ENCODE measurements at places on chromosomes 3 and 15.

DNA sequence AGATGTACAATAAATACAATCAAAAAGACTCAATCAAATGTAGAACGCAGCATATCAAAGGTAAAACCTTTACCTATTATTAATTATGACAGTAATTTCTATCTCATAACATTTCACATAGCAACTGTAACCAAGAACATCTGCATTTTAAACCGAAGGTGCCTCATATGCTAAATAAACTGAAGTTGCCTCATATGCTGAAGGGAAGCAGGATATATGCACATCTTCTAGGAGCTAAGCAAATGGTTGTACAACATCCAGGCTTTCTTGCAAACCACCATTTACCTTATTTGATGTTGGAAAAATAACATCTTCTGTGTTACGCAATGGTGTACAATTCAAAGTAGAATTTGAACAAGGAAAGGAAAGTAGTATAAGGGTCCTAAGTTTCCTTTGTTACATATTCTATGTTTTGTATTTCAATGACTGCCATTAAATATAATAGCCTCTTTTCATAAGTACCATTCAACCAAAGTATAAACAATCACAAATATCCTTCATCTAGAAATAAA lies 145.9 kb downstream of the SATB1 start:
- DNase-seq = no peak

GRCh38 chr3:148319161-148319915 lies 378.4 kb upstream of the AGTR1 start:
- no peak for DNase-seq

DNA sequence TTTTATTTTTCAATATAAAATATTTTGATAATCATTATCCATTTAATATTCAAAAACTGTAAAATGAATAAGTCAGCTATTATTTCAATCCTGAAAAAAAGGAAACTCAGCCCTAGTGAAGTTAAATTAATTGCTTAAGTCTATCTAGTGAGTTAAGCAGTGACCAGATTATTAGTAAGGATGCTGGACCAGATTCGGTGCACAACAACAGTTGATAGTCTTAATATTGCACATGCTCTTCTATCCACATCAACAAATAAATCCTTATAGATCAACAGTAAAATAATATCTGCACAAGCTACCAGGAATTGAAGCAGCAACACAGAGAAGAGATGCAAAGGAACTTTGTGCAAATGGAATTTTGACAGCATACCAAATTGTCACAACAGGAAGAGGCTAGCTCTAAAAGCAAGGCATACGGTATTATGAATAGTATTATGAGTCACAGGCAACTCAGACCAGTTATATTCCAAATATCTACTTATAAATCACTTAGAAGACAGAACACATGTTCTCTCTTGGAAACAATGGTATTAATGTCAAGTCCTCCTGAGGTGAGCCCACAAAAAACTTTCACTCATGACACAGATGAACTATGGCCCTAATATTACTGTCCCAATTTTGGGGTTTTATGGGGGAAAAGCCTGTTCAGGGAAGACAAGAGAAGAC lies 24.9 kb downstream of the VPS13C start:
- DNase-seq = no peak

DNA sequence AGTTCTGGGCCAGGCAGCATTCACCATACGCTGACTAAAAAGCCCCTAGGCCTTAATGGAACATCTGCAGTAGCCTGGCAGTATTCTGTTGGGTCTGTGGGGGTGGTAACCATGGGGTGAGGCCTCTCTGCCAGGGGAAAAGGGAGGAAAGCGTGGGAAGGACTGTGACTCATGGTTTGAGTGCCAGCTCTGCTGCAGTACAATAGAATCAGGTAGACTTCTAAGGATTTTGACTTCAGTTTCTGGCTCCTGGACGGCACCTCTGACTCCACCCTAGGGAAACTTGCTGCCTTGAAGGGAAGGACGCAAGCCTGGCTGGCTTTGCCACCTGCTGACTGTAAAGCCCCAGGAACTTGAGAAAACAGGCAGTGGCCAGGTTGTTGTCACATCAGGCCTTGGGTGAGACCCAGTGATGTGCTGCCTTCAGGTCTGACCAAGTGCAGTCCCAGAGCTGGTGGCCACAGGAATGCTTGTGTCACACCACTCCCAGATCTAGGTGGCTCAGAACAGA lies 148.6 kb downstream of the SUCNR1 start:
- no peak for DNase-seq

- no peak for DNase-seq
Observed at GRCh38 chr15:33278816-33279612, 31.8 kb upstream of the RYR3 start.

DNA sequence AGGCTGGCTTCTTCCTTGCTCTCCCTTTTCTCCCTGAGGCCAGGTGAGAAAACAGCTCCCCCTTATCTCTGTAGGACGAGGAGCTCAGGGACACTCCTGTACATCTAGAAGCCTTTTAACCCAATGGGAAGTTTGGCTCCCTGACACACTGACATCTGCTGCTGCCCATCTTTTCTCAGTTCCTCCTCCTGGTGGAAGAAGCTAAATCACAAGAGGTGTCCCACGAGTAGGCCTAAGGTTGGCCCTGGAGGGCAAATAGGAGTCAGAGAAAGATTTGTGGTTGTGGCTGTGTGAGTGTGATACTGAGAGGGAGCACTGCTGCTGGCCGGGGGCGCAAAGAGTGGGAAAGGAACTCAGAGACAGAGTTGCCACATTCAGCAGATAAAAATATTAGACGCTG lies 49.5 kb downstream of the ARHGAP31 start:
- no peak for DNase-seq

DNA sequence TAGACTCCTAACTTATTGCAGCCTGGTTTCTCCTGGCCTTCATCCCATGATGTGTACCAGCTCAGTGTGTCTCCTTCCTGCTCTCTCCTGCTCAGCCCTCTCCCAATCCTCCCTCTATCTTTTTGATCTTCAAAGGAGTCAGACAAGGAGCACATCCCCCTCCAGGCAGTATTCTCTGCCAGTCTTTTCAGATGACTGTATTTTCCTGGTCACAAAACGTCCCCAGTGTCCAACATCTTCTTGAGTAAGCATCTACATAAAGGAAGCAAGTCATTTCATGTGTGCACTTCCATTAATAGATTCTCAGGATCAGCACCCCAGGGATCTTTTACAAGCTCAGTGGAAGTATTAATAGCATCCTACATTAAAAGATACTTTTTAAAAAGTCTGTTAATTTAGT lies 148.9 kb upstream of the THBS1 start:
- no peak for DNase-seq

- no peak for DNase-seq
Observed at GRCh38 chr3:148466143-148466542, 231.6 kb upstream of the AGTR1 start.

GRCh38 chr3:128804017-128804810 lies 75.2 kb upstream of the ACAD9 start:
- DNase-seq = no peak

- DNase-seq = no peak
Observed at GRCh38 chr15:58584789-58585461, 153.1 kb downstream of the LIPC start.

DNA sequence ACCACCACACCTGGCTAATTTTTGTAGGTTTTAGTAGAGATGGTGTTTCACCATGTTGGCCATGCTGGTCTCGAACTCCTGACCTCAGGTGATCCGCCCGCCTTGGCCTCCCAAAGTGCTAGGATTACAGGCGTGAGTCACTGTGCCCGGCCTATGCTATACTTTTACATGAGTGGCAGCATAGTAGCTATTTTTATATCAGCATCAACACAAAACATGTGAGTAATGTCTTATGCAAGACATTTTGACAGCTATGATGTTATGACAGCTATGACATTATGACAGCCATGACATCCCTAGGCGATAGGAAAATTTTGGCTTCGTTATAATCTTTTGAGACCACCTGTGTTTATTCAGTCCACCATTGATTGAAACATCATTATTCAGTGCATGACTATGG lies 4.1 kb upstream of the NAALADL2 start:
- DNase-seq = no peak

GRCh38 chr15:57059026-57059660 lies 140.7 kb downstream of the TCF12 start:
- DNase-seq = no peak

GRCh38 chr15:60966316-60966715 lies 262.8 kb downstream of the RORA start:
- no peak for DNase-seq

DNA sequence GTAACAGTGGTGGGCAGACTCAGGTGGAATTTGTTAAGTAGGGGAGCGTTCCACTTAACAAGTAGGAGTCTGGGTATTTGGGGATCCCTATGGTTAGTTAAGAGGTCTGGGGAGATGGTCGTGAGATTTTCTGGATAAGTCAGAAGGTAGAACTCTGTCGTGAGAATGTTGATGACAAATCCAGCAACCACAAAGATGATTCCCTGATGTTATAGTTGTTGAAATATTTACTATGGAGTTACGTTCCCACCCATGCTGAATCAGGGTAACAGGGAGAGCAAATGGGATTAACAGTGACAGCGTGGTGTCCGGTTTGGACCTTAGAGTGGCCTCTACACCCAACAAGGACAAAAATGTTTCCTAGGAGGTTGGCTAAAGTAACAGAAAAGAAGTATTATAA lies 110.8 kb downstream of the MFSD1 start:
- no peak for DNase-seq

DNA sequence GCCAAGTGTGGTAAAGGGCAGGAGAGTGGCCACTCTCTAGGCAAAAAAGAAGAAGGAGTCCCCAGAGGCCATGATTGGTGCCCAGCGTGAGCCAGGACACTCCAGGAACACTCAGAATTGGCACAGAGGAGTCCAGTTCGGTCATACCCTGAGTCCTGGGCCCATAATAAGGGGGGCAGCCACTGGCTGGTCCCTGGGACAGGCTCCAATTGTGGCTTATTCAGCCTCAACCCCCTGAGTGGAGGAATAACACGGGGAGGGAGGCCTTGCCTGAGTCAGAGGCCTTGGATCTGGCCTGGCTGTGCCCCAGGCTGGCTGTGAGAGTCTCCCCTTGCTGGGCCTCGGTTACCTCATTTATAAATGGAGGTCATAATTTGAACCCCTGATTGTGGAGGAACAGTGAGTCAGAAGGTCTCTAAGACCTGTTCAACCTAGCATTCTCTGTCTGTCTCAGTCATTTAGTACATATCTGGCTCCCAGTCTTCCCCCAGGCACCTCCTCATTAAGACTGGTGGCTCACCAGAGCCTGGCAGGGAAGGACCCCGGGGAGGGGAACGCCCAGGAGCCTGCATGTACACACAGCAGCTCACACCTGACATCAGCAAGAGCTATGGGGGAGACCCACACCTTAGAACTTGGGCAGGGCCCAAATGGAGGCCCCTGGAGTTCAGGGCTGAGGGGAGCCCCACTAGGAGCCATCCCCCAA lies 95.9 kb upstream of the ATP2B2 start:
- no peak for DNase-seq

DNA sequence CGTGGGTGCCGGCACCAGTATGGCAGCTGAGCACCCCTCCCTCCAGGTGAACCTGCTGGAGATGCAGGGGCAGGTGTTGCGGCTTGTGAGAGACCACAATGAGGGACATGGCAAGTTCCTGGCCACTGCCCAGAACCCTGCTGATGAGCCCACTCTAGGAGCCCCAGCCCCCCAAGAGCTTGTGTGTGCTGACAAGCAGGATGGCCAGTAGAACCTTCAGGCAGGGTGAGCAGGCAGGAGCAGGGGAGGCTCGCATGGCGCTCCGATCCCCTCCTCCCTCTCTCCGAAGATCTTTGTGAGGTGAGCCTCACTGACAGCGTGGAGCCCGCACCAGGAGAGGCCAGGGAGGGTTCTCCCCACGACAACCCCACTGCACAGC lies 29.8 kb downstream of the NGRN start:
- no peak for DNase-seq

- DNase-seq = no peak
Observed at GRCh38 chr3:147793841-147794240, 384.7 kb downstream of the ZIC1 start.

GRCh38 chr15:43913026-43913780 lies 86.4 kb downstream of the WDR76 start:
- DNase-seq = no peak

DNA sequence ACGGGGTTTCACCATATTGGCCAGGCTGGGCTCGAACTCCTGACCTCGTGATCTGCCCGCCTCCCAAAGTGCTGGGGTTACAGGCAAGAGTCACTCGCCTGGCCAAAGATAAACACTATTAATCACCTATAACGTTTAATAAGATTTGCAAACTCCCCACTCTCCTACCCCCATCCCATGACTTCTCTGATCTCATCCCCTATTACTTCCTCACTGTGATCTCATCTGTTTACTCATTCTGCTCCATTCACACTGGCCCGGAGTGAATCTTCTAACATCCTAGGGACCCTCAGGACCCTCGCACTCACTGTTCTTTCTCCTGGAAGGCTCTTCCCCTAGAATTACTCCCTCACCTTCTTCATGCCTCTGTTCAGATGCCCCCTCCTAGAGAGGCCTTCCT lies 78.9 kb downstream of the DGKG start:
- no peak for DNase-seq

DNA sequence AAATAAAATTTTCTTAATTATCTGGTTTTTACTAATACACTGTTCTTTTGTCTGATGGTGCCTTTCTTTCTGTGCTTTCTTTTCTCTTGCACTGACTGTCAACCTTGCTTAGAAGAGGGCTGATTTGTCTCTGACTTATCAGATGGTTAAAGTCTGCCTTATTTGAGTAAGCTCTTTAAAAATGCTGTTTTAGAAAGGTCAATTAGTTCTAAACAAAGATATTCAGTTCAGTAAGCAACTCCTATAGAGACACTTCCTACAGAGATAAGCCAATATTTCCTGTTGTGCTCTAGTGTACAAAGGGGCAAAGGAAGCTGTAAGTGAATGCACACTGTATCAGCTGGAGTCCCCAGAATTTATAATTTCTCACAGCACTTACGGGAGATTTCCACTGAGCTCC lies 153.4 kb upstream of the TSPAN3 start:
- no peak for DNase-seq

GRCh38 chr3:122356402-122356801 lies 26.6 kb downstream of the MIX23 start:
- DNase-seq = no peak
